GM04503 (cell line): ENCODE measurements at places on chromosomes 5 and 9.
A peak's percentile ranks its signal among the peaks of the same experiment; 100 is the strongest.

DNA sequence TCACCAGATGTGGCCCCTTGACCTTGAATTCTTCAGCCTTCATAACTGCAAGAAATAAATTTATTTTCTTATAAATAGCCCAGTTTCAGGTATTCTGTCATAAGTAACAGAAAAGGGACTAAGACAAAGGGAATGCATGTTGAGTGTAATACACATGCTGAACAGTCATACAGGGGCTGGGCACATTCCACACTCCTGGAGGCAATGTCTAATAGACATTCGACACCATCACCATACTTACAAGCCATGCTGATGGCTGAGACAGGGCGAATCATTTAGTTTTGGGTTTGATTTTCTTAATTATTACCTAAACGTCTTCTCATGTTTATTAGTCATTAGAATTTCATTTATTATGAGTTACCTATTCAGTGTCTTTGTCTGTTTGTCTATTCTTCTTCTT lies 68.5 kb downstream of the TENT4A start:
- no peak for DNase-seq

DNA sequence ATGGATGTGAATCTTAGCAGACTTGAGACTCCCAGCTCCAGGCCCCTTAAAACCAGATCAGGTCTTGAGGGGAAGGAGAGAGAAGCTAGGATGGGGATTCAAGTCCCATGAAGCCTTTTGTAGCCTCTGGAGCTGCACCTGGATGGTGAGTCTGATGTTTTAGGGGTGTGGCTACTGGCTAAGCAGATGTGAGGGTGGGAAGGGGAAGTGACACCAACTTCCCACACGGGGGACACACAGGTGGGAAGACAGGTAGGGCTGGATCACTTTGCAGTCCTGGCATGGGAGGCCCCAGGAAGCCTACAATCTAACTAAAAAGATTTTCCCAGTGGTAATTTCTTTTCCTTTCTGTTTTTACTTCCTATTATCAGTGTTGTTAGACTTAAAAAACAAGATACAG lies 38.7 kb upstream of the UBAP2 start:
- DNase-seq = no peak

- peak; percentile 25 for DNase-seq
Measured at GRCh38 chr5:146461319-146461718, 14.2 kb downstream of the TCERG1 start.

DNA sequence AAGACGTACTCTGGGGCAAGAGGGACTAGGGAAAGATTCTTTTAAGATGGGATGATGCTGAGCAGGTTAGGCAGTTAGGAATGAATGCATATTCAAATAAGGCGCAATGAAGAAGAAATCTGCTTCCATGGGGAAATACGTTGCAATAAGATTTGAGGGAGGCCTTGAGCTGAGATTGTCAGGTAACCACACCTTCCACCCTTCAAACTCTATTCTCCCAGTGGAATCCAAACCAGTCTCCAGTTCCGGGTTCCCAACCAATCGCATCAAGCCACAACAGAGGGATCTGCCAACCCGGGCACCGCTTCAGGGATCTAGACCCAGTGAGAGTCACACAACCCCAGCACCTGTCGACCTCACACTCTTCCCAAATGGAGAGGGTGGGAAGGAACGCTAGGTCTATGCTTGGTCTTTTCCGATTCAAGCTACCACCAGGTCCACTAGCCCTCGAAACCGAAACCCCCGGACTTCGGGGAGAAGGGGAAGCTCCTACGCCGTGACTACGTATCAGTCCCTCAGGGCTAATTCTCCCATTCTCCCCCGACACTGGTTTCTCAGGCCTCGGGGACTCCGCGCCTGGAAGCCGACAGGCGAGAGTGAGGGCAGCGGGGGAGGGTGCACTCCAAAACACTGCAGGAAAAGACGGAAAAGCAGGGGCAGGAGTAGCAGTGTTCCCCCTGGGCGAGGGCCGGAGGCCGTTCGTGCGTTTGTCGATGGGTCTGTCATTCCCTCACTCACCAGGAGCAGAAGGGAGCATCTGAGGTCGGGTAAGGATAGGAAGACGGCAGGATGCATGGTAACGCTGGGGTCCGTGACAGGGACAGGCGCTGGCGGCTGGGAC lies 534 bp downstream of the ERP44 start:
- DNase-seq = no peak

- DNase-seq = no peak
Measured at GRCh38 chr5:108546939-108547338, 165.0 kb upstream of the FBXL17 start.

DNA sequence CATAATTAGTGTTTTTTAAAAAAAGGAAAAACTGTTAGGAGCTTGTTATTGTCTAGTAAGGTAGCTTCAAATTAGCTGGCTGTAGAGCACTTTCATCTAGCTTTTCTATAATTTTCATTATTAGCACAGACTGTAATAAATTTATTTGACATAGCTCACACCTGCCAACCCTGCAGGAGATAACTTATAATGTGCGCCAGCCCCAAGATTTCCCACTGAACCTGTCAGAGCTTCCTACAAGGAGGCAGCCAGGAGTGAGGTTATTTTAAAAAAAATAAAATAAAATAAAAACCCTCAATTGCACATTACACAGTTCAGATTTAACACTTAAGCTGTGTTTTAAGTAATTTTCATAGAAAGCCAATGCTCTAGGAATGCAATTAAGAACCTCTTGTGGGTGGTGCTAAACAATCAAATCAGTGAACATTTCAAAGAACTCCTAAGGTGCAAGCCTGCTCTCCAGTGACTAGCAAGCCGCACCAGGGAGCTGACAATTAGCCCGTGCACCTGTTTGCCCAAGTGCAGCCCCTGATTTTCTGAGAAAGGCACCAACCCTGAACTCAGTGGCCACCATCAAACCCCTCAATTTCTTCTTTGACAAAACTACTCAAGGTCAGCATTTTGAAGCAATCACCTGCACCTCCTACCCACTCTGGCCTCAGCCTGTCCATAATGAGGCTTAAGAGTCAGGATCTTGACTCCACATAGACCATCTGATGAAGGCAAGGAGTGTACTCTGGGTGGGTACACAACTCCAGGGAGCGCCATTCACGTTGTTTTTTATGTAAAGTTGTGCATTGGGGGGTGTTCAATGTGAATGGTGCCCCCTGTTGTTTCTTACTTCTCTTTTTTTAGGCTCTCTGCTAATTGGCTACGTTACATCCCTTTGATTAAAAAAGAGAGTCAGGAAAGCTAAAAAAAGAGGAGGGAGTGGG lies 385.3 kb upstream of the WWC1 start:
- no peak for DNase-seq

DNA sequence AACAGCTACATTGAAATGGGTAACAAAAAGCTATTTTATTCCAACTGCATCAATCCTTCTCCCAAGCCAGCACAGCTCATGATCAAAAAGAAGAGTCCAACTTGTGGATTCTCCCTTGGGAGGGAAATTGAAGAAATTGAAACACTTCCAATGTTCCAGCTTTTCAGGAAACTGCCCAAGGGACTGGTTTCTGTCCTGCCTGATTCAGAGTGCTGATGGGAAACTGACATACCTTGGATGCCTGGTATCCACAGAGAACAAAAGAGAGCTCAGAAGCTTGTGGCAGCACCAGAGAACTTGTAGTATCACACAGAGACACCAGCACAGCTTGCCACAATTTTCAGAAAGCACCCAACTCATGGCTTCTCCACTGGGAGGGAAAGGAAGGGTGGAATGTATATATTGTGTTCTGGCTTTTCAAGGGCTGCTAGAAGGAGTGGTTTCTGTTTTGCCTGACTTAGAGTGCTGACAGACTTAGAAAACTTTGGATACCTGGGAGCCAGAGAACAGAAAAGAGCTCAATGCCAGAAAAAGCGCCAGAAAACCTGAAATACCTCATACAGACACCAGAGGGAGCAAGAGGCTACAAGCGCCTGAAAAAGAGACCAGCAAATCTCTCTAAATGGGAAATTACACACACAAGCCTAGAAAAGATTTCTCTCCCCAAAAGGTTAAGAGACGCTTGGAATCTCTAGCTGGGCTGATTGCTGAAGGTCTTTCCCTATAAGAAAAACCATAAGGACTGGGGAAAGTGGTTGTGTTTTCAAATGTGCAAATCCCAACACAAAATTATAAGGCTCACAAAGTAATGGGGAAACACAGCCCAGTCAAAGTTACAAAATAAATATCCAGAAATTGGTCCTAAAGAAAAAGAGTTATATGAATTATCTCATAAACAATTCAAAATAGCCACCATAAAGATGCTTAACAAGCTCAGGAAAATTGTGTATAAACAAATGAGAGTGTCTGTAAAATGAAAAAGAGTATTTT lies 178.8 kb downstream of the SPOCK1 start:
- DNase-seq = peak; percentile 32

- no peak for DNase-seq
Measured at GRCh38 chr5:68428231-68428811, 212.8 kb downstream of the PIK3R1 start.

GRCh38 chr5:29131285-29131684 lies 2062.2 kb upstream of the CDH6 start:
- DNase-seq = no peak

- DNase-seq = peak; percentile 99
Measured at GRCh38 chr9:124652615-124653393, 118.3 kb downstream of the NR6A1 start.

- no peak for DNase-seq
Measured at GRCh38 chr9:135858491-135859185, 48.7 kb downstream of the CAMSAP1 start.

DNA sequence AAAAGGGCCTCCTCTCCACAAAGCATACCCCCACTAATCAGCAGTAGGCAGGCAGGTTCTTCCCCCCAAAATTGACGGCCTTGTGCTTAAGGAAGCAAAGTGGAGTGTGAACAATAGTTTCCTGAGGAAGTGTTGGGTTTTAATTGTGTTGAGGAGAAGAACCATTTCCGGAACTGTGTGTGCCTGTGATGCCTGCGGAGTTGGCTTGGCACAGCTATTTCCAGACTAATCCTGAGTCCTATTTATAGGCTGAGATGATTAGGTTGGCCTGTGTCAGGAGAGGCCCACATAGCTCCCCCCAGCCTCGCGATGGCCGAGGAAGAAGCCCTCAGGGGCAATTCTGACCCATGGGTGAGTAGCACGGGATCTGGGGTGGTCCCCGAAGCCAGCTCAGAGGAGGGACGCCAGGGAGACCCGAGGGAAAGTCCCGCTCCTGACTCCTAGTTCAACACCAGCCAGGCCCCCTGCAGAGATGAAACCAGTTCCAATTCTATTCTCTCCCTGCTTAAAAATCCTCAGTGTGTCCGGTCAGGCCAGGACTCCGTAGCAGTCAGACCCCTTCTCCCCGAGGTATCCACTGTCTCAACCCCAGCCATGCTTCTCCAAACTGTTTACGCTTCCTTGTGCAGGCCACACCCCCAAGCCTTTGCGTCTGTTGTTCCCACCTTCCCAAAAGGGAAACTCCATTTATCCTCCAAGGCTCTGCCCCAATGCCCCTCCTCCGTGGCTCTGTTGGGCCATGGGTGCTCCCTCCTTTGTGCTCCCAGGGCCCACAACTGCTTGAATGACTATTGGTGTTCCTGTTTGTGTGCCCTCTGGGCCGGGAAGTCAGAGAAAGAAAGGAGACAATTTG lies 18.1 kb downstream of the GSN start:
- no peak for DNase-seq

- DNase-seq = no peak
Measured at GRCh38 chr9:21002040-21002439, 29.4 kb downstream of the HACD4 start.

- DNase-seq = no peak
Measured at GRCh38 chr9:5452286-5452609, 1.9 kb downstream of the CD274 start.

- DNase-seq = no peak
Measured at GRCh38 chr5:65307931-65308330, 173.8 kb downstream of the ADAMTS6 start.

- DNase-seq = no peak
Measured at GRCh38 chr5:41754857-41755256, 115.4 kb downstream of the OXCT1 start.

DNA sequence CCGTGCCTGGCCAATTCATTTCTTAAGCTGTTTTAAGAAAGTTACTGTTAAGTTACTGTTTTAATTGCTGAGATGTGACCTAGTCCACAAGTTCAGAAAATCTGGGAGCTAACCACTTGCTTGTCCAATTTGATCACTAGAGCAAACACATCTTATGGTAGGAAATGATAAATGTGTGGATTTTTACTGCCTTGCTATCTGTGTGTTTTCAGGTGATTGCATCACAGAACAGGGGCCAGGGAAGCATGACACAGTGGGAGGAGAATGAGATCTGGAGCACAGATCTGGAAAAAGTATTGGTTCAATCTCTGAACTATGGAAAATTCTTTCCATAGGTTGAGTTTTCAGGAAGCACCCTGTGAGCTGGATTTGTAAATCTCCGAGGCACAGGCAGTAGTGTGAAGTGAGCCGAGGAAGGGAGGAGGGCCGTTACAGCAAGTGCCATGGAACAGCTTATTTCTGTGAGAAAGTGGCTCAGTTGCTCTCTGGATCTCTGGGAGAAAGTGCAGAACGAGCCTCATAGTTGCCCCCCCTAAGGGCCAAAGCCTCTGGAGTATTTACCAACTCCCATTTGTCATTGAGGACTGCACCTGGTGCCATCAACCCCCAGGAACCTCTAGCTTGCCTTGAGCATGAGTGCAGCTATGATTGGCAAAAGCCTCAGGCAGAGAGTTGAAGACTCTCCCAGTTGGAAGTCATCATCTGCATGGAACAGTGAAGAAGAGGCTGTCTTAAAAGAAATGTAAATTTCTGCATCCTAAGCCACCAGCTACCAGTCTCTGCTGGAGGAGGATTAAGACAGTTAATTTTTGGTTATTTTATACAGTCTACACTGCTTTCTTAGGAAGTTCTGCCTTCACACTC lies 161.8 kb upstream of the CLINT1 start:
- DNase-seq = no peak

DNA sequence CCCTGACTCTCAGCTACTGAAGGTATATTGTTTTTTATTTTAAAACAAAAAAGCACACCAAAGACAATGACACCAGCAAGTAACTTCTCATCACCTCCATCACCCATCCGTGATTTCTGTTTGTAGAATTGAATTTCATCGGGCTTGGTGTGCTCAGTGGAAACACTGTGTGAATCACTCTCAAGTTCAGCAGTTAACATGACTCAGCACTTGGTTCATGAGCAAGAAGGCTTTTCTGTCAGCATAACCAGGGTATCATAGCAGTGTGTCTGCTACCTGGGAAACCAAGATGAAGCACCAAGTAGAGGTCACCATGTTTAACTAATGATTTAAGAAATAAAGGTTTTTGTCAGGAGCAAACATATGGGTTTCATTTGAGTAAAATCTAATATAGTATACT lies 123.7 kb downstream of the INSYN2B start:
- DNase-seq = peak; percentile 68

DNA sequence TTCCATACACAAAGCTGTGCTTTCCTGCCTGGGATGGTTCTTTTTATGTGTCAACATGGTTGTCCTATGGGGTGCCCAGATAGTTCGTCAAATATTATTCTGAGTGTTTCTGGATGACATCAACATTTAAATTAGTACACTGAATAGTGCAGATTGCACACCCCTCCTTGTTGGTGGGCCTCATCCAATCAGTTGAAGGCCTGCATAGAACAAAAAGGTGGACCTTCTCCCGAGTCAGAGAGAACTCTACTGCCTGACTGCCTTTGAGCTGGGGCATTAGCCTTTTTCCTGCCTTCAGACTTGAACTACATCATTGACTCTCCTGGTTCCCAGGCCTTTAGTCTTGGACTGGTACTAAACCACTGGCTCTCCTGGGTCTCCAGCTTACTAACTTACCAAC lies 80.4 kb downstream of the SHB start:
- DNase-seq = no peak
